Esophagus squamous epithelium (tissue), 5 donors: ENCODE measurements at places on chromosomes 2 and 18.

DNA sequence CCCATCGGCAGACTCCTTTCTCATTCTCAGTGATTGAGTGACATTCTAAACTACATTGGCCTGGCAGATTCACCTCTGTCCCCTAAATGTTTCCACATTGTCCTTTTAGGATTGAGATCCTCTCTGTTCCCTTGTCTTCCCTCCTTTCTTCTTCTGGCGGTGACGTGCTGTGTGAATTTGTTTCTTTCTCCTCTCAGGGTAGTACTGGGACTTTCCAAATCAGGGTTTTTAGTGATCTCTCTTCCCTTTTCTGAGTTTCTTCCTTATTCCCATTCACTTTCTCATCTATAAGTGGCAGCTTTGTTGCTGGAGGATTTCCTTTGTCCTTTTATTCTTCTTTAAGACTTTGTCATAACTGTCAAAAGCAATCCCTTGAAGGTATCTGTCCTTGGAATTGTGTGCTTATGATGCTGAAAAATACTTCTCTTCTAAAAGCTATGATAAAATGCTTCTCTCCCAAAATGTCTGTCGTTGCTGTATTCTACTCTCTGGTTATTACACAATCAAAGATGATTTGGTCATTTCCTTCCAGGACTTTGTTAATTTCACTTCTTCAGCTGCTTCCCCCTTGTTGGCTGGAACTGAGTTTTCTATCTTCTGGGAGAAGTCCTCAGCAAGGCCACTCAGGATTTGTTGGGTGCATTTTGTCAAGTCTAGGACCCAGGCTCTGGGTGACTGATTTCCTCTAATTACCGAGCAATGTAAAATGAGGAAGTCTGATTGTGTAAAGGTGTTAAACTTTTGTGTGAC is 4.9 kb upstream of the IL1B start:
- DNase-seq, result no peak

- no peak for DNase-seq
Observed at GRCh38 chr18:52577795-52578194, 237.8 kb downstream of the DCC start.

- no peak for DNase-seq
Observed at GRCh38 chr2:195489101-195489500, 167.9 kb upstream of the SLC39A10 start.

- DNase-seq, result no peak
Observed at GRCh38 chr2:60883896-60884295, 2.5 kb downstream of the REL start.

GRCh38 chr2:100393362-100393761 is 24.1 kb downstream of the CHST10 start:
- no peak for DNase-seq

GRCh38 chr2:102581911-102582310 is 37.4 kb upstream of the SLC9A2 start:
- no peak for DNase-seq

DNA sequence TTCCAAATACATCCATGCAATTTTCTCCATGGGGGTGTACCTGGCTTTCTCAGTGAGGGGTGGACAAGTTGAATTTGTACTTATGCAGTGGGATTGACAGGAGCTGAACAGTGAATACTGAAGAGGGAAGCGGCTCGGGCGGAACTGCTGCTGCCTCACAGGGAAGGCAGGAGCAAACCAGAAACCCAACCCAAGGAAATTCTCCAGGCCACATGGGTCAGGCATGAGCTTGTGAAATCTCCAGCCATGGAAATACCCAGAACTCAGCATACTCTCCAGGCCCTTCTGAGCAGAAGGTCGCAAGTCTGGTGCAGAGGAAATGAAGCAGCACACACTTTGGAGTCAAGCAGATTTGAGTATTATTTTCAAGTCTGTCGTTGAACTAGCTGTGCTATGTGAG is 26.5 kb upstream of the INO80C start:
- DNase-seq, result no peak

GRCh38 chr2:117935954-117936353 is 77.9 kb downstream of the CCDC93 start:
- no peak for DNase-seq

GRCh38 chr2:231965102-231965501 is 3.6 kb downstream of the DIS3L2 start:
- DNase-seq, result no peak

- DNase-seq, result no peak
Observed at GRCh38 chr2:212958757-212959295, 192.6 kb downstream of the IKZF2 start.

GRCh38 chr2:235004329-235004903 is 52.6 kb downstream of the SH3BP4 start:
- DNase-seq, result no peak

- DNase-seq, result no peak
Observed at GRCh38 chr2:61988462-61989366, 83.2 kb downstream of the COMMD1 start.

DNA sequence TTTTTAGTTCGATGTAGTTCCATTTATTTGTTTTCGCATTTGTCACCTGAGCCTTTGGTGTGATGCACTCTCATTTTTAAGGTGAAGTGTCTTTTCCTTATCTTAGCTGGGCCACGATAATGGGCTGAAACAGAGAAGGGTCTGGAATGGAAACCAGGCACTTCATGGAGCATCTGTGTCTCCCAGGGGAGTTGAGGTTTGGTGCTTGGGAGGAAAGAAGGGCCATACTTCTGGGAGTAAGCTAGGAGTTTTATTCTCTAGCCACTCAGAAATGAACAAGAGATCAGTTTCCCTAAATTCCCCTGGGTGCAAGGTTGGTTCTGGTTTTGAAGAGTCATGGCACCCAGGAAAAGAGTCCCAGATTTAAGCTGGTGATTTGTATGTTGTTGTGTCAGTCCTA is 179.4 kb upstream of the CXCR4 start:
- DNase-seq, result no peak

GRCh38 chr2:236816197-236817170 is 246.9 kb downstream of the ACKR3 start:
- DNase-seq, result no peak

GRCh38 chr2:177281400-177282180 is 17.1 kb upstream of the NFE2L2 start:
- DNase-seq, result no peak

DNA sequence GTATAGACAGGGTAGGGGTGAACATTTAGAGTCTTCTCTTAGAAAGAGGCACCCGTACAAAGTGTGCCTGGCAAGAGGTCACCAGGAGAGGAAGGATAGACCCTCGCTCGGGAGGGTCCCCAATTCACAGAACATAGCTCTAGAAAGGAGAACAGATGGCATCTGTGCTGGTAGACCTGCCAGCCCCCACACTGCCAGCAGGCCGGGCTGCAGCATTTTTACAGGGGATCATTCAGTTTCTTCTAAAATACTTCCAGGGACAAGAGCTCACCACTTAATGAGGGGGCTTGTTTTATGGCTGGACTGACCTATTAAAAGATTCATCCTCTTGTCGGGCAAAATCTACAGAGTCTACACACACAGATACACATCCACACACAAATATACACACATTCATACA is 149.9 kb downstream of the SEPTIN10 start:
- no peak for DNase-seq

DNA sequence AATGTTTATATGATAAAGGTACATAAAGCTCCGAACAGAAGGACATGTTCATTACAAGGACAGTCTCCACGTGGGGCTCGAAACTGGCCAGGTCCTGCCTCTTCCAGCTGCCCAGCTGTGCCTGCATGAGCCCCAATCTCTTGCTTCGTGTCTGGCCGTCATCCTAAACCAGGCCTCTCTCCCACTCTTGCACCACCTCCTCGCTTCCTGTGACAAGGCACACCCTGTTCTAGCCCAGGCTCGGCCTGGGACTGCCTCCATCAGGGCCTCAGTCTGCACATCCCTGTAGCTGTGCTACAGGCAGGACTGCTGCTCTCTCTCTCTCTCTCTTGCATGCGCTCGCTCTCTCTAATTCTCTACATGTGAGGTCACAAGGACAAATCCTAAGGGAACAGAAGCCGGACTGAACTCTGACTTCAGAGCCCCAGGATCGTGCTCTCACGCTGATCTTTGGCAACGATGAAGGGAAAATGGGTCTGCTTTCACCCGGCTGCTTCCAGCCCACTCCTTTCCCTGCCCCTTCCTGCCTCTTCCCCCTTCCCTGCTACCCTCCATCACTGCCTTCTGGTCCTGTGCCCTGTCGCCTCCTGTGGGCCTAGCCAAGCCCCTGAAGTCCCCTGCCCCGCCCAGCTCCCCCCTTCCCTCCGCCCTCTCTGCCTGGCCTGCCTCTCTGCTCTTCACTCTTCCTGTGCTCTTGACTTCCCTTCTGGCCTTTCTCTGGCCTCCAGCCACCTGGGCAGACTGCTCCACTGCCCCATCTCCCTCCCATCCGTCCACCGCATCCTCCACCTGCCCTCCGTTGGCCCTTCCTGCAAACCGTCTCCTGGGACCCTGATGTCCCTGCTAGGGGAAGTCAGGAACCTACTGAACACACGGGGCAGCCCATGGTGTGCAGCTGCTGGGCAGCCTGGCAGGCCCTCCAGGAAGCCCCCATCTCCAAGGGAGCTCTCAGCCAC is 7.8 kb upstream of the GPR55 start:
- no peak for DNase-seq

GRCh38 chr2:240840435-240841060 is 20.5 kb upstream of the KIF1A start:
- no peak for DNase-seq

DNA sequence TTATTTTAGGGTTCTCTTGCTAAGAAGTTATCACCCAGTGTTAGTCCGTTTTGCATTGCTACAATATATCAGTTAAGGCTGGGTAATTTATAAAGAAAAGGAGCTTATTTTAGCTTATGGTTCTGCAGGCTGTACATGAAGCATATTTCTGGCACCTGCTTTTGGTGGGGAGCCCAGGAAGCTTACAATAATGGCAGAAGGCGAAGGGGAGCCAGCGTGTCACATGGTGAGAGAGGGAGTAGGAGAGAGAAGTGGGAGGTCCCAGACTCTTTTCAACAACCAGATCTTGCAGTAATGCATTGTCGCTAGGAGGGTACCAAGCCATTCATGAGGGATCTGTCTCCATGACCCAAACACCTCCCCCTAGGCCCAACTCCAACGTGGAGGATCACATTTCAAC is 688.8 kb upstream of the PIK3C3 start:
- DNase-seq, result no peak

- DNase-seq, result no peak
Observed at GRCh38 chr2:190879474-190880377, 895 bp upstream of the GLS start.

DNA sequence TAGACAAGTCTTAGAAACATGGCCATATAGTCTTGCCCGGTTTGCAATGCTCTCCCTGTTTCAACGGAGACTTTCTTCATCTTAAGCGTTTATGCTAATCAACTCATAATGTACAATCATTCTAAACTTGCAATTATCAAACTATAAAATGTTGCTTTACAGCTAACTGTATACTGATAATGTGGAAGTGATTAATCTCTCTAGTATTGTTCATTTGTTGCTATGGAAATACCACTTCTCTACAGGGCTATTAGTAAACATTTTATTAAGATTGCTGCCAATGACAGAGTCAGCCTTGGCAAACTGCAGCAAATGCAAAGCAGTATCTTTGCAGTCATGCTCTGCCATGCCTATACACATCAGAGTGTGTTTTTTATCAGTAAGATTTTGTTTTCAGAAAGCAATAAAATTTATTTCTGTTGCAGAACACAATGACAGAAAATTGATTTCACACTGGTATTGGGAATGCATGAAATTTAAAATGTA is 1201.8 kb upstream of the CDH2 start:
- no peak for DNase-seq

DNA sequence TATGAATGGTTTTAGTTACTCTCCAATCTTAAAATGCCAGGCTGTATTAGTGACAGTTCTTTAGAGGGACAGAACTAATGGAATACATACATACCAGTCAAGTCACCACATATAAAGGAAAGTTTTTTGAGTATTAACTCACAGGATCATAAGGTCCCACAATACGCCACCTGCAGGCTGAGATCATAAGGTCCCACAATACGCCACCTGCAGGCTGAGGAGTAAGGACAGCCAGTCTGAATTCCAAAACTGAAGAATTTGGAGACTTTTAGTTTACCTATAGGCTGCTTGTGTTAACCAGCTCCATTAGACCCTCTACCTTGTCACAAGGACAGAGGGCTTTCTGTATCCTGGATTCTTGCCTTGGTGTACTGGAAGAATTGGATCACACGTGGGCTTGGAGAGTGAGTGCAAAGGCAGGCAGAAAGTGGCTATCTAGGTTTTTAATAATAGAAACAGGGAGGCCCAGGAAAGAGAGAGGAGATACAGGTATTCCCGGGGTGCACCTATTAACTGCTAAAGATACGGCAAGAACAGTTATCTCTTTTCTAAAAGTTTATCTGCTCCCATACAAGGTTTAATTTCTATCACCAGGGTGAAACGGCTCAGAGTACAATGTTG is 234.9 kb upstream of the CYRIA start:
- DNase-seq, result no peak

DNA sequence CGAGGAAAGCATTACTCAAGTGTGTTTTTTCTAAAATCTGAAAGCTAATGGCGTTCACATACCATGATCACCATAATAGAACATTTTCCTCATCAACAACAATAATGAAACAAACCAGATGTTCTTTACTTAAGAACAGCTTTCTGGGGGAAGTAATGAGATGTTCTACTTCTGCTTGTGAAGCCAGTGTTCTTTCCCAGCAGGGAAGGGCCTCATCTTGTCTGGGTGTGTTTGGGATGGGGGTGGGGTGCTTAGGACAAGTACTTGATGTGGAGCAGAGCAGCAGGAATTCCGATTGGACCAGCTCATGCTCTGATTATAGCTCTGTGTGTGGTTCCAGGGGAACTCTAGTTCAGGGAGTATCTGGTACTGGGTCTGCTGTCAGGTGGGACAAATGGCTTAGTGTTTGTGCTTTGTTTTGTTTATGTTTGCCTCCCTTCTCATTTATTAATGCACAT is 163.0 kb upstream of the NOSTRIN start:
- no peak for DNase-seq

DNA sequence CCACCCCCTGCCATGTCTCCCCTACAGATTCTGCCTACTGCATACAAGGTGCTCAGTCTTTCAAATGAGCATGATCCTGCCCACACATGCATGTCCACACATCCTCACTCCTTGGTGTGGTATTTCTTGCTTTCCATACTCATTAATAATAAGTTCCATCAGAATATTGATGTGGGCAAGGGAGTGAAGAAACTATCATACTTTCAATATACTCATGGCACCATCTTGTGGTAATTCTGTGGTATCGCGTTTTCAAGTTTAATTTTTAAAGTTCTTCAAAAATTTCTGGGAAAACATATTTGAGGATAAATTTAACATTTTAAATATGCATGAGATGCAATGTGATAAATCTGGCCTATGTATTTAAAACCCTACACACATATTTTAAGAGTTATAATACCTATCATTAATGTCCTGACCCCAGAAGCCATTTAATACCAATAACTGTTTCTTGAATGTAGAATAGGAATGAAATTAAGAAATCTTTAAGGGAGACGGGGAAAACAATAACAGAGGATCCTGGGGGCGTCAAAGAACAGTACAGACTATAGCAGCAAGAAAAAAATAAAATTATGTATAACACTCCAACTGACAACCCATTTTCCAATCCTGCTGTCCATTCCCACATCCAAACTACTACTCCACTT is 110.1 kb downstream of the ZNF385B start:
- DNase-seq, result no peak

- no peak for DNase-seq
Observed at GRCh38 chr2:101768556-101769220, 71.2 kb downstream of the MAP4K4 start.

GRCh38 chr2:220365023-220365422 is 737.6 kb downstream of the SLC4A3 start:
- no peak for DNase-seq
